ENCODE measurements at places on chromosomes 2 and 18.

GRCh38 chr2:34534761-34535160, 935.7 kb upstream of the FAM98A start:
- DNase-seq: no peak

- DNase-seq: peak; percentile 97
Observed at GRCh38 chr2:27050281-27050995, 1.0 kb upstream of the AGBL5 start.

- DNase-seq: no peak
Observed at GRCh38 chr2:161488131-161488699, 72.1 kb downstream of the TBR1 start.

DNA sequence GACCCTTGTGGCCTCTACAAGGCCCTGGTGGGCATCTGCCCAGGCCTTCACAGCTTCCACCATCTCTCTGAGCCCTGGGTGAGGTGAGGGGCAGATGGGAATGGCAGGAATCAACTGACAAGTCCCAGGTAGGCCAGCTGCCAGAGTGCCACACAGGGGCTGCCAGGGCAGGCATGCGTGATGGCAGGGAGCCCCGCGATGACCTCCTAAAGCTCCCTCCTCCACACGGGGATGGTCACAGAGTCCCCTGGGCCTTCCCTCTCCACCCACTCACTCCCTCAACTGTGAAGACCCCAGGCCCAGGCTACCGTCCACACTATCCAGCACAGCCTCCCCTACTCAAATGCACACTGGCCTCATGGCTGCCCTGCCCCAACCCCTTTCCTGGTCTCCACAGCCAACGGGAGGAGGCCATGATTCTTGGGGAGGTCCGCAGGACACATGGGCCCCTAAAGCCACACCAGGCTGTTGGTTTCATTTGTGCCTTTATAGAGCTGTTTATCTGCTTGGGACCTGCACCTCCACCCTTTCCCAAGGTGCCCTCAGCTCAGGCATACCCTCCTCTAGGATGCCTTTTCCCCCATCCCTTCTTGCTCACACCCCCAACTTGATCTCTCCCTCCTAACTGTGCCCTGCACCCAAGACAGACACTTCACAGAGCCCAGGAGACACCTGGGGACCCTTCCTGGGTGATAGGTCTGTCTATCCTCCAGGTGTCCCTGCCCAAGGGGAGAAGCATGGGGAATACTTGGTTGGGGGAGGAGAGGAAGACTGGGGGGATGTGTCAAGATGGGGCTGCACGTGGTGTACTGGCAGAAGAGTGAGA, 2.0 kb downstream of the PROC start:
- no peak for DNase-seq

DNA sequence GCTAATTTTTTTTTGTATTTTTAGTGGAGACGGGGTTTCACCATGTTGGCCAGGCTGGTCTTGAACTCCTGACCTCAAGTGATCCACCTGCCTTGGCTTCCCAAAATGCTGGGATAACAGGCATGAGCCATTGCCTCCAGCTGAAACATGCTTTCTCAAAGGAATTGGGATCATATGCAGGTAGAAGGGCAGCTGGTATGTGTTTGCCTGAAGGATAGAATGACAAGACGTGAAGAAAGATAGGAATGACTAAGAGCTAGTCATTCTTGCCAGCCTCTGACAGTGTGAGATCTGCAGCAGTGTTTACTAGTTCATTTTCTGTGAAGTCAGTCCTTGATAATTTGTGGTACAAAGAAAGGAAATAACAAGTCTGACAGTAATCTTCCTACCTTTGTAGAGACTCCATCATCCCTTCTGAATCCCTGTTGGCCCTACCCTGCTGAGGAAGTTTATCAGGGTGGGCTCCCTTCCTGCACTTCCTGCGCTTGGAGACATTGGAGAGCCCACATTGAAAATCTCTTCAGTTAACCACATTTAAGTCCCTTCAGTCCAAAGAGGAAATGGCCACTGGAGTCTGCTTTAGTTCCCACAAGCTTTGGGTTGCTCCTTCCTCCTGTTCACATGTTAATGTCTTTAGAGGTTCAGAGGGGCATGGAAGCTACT, 14.7 kb downstream of the CFLAR start:
- DNase-seq: peak; percentile 72

DNA sequence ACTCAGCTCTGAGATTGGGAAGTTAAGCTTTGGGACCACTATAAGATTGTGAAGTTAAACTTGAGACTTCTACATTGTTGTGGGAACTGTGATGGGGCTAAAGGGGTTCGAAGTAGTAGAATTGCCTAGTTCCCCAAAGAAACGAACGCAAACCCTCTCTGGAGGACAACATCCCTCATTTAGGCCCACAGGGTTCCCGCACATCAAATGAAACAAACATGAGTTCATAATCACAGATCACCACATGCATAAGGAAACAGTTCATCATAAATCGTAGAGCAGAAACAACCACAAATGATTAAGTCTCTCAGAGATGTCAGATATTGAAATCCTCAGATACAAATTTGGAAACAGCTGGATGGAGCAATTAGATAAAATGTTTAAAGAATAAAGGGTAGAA, 55.9 kb upstream of the HPCAL1 start:
- DNase-seq: no peak

- no peak for DNase-seq
Observed at GRCh38 chr2:192150166-192150565, 44.6 kb downstream of the TMEFF2 start.

DNA sequence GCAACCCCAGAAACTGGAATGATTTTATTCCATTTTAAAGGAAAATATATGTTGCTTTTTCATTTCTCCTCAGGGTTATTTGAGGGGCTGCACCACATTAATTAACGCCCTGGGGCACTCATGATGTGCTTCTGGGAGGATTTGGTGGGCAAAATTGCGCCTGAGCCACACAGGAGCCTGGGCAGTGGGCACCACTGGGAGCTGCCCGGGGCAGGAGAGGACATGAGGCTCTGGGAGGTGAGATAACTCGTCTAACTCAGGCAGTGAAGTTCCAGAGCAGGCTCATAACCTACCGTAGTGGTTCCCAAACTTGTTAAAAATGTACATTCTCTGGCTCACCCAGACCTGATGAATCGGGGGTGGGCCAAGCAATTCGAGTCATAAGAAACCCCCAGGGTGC, 68.3 kb downstream of the EDAR start:
- DNase-seq: no peak

DNA sequence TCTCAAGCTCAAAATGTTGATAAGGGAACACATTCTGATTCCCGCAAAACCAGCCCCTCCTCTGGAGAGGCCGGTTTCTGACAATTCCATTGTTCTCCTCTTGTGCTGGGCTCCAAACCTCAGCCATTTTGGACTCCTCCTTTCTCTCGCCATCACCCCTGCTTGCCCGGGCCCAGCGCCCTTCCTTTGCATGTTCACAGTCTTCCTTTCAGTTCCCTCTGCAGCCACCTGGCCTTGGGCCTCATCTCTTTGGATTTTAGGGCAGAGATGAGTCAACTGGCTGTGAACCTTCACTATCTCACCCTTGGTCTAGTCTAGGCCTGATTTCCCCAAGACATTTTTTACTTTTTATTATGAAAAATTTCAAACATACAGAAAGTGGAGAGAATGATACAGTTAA, 155.9 kb upstream of the MAP3K20 start:
- no peak for DNase-seq

- peak; percentile 79 for DNase-seq
Observed at GRCh38 chr2:173963323-173963816, 1.8 kb downstream of the SP3 start.

GRCh38 chr18:5891854-5892215, 3.5 kb downstream of the TMEM200C start:
- DNase-seq: no peak

DNA sequence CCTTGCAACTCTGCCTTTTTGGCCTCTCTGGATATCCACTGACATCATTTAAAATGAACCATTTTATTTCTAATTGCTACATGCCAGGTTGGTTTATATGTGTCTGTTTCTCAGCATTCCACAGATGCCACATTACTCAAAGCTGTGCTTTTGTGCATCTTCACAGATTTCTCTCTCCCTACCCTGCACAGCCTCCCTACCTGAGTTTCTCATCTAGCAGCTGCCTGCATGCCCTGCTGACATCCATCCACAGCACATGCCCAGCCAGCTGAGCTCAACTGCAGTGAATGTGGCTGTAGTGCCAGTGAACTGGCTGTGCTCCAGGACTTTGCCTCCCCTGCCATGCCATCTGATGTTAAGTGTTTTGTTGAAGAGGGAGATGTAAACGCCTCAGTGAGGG, 44.5 kb downstream of the PKP4 start:
- no peak for DNase-seq

DNA sequence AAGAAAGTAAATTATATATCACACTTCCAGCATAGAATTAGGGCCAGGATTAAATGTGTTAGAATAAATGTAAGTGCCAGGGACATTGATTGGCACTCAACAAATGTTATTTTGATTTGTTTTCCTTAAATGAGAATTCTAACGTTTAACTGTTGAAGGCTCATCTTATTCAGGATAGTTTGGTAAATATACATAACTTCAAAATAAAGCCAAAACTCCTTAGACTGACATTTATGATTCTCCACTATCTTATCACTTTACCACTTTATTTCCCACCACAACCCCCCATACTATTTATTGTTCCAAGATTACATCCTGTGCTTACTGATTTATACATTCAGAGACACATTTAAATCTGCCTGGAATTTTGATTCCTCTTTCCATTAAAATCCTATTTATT, 769.5 kb upstream of the CDH2 start:
- no peak for DNase-seq

GRCh38 chr2:26327291-26328272, 18.4 kb upstream of the SELENOI start:
- no peak for DNase-seq

- no peak for DNase-seq
Observed at GRCh38 chr2:66522611-66523376, 87.9 kb downstream of the MEIS1 start.

DNA sequence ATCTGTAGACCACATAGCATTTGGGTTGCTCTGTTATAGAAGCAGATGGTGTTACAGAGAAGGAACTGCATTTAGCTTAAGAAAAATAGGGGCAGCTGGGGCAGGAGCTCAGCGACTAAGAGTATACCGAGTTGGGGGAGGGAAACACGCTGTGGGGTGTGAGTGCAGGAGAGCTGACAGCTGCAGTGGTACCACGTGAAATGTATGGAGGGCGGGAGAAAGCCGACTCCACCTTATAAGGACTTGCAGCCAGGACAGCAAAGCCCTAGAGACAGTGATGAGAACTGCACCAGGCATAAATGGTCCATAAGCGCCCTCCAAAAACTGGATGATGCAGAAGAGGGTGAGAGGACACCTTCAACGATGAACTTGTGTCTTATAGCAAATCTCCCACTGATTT, 237.6 kb downstream of the PRKCE start:
- peak; percentile 56 for DNase-seq

GRCh38 chr2:101892377-101892776, 99.4 kb upstream of the IL1R2 start:
- DNase-seq: no peak

GRCh38 chr2:15173501-15173900, 387.6 kb downstream of the NBAS start:
- no peak for DNase-seq

- no peak for DNase-seq
Observed at GRCh38 chr18:48194591-48195181, 214.5 kb downstream of the ZBTB7C start.

- no peak for DNase-seq
Observed at GRCh38 chr2:85189606-85190270, 56.5 kb downstream of the TCF7L1 start.

- no peak for DNase-seq
Observed at GRCh38 chr2:148680462-148680861, 35.9 kb downstream of the EPC2 start.

DNA sequence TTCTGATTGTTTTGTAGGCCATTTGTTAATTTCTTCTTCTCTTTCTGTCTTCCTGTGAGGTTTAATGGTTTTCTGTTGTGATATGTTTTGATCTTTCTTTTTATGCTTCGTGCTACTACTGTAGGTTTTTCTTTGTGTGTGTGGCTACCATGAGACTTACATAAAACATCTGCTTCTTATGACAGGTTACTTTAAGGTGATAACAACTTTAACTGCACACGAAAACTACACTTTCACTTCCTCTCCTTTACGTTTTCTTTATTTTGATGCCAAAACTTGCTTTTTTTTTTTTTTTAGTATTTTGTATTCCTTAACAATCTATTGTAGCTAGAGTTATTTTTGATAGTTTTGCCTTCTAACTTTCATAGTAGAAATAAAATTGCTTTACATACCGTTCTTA, 691.3 kb downstream of the TSN start:
- DNase-seq: no peak

DNA sequence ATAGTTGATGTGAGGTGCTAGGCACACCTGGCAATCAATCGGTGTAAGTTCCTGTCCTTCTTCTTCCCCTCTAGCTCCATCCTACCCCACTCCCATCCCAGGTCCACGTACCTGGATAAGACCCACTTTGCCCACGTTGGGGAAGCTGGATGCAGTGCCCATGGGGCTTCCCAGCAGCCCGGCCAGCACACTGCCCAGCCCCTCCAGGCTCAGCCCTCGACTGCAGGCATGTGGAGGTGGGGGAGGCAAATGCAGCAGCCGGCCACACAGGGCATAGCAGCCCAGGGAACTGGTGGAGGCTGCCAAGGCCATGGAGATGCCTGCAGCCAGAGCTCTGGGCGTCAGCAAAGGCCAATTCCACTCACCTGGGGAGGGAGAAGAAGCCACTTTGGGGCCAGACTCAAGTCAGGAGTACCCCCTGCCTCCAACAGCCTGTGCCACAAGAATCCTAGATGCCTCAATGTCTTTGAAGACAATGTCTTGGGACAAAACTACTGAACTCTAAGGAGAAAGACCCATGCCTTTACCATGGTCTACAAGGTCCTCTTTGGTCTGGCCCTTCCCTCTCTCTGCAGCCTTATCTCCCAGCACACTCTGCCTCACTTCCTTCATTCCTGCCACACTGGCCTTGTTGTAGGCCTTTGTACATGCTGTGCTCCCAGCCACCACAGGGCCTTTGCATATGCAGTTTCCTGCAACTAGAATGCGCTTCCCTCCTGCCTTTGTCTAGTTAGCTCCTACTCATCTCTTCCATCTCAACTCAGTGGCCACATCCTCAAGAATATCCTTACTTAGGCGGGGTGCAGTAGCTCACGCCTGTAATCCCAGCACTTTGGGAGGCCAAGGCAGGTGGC, 4.5 kb downstream of the SLC23A3 start:
- DNase-seq: no peak

- no peak for DNase-seq
Observed at GRCh38 chr18:51603551-51603950, 406.1 kb upstream of the MEX3C start.

GRCh38 chr2:241412144-241412543, 56.1 kb downstream of the FARP2 start:
- peak; percentile 96 for DNase-seq

Measured in fibroblast of skin of scalp (primary cell).